Hindlimb muscle (tissue), 1 donor: ENCODE measurements at places on chromosomes 1 and 21.

DNA sequence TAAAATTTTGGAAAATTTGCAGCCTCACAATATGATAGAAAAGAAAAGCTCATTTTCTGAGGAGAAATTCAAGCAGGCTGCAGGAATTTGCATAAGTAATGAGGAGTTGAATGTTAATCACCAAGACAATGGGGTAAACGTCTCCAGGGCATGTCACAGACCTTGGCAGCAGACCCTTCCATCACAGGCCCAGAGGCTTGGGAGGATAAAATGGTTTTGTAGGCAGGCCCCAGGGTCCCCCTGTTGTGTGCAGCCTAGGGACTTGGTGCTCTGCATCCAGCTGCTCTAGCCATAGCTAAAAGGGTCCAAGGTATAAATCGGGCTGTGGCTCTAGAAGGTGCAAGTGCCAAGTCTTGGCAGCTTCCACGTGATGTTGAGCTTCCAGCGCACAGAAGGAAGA is 112.2 kb upstream of the FMN2 start:
- DNase-seq, result no peak

DNA sequence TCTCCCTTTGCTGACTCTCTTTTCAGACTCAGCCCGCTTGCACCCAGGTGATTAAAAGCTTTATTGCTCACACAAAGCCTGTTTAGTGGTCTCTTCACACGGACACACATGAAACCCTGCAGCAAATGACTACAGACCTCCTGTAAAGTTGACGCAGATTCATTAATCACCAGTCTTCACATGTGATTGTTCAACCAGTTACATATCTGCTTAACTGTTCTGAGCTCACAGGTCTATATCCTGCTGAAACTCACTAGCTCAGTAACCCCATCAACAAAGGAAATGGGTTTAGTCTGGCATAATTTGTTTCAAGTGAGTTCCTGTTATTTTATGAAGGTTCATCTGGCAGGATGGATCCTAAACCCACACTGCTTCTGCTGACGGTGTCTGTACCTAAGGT is 68.4 kb upstream of the GJA8 start:
- no peak for DNase-seq

DNA sequence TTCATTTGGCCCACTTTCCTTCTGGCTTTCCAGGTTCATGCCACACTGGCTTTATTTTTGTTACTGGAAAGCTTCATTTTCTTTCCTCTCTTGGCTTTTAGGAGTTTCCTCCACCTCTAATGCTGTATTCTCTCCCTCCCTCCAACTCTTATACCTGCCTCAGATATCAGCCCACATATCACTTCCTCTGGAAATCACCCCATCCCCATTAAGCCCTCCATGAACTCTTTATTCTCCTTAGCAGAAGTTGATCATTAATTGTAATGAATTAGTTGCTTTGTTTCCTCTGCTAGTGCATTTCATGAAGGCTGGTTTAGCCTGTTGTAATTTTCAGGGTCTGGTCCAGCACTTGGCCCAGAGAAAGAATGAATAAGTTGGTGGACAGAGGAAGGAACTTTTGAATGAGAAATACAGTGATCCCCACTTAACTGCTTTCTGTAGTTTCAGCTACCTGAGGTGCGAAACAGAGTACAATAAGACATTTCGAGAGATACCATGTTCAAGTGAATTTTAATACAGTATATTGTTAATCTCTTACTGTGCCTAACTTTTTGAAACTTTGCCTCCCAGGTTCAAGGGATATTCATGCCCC is 1.7 kb downstream of the SOAT1 start:
- DNase-seq, result no peak

DNA sequence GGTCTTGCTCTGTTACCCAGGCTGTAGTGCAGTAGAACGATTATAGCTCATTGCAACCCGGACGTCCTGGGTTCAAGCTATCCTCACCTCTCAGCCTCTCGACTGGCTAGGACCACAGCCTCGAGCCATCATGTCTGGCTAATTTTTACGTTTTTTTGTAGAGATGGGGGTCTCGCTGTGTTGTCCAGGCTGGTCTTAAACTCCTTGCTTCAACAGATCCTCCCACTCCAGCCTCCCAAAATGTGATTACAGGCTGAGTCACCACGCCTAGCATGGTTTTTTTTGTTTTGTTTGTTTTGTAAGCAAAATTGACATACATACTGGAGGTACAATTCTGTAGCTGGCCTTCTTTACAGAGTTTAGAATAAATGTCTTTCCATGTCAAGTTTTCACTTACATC is 994 bp upstream of the LAMTOR5 start:
- DNase-seq, result no peak

DNA sequence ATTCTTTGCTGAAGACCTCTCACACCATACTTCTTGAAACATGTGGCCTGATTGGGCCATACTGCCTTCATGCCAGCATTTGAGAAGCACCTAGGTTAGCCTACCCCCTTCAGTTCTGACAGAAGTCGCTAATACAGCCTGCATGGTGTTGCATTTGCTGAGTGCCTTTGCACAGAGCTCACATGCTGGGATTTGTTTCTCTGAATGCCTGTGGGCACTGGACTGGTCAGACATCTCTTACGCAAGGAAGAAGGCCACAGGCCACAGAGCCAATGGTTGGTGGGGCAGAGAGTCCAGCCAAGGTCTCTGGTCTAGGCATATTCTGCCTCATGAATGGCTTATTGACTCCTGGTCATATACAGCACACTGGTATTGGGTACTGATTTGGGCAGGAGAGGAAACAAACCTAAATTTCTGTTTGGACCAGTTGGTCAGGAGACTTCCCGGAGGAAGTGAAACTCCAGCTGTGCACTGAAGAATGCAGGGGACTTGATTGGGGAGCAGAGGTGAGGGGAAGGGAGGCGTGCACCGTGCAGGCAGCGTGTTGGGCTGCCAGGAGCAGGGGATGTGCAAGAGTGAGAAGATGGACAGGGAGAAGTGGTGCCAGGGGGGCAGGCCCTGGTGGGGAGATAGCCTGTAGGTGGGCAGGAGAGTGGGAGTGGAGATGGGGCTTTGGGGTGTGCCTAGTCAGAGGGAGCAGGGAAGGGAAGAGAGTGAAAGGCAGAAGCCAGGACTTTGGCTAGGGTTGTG is 18.1 kb downstream of the URB2 start:
- DNase-seq, result no peak

DNA sequence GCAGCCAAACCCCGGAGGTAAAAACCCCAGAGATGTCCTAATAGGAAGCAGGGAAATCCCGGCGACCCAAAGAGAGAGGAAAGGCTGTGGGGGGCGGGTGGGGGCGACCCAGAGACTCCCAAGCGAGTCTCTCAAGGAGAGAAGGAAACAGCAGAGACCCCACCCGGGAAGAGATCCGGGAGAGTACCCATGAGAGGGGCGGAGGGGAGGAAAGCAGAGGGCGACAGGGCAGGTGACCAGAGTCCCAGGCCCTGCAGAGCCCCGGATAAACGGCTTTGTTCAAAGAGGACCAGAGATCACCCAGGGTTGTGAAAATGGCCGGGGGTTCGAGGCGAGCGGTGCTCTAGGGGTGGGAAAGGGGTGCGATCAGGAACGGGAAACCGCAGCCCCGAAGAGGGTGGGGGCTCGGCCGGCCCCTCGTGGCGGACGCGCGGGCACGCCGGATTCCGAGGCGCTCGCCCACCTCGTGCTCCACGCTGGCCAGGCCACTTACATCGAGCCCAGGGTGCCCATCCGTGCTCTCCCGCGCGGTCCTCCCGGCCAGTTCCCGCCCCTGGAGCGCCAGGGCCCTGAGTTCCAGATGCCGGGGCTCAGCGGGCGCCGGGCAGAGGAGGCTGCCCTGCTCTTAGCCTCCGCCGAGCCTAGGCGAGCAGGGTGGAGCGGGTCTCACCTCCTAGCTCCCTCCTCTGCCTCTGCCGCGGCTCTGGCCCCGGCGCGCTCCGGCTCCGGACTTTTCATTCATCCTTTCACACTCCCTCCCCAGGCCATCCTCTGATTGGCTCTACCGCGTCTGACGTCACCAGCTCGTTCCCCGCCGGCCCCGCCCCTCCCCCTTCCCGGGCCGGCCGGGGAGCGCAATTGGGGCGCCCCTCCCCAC is 52.3 kb downstream of the RHBG start:
- DNase-seq, result peak; percentile 58

DNA sequence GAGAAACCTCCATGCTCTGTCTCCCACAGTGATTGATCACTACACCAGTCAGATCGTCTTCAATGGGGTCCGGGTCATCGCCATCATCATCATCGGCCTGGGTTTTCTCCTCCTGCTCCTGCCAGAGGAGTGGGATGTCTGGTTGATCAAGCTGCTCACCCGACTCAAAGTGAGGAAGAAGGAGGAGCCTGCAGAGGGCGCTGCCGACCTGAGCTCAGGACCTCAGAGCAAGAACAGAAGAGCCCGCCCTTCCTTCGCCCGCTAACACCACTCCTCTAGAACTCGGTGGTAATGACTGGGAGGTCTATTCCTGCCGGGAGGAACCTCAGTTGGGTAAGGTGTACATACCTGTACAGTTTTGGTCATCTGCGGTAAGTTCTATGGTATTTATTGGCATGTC is 50.3 kb upstream of the COA6 start:
- DNase-seq, result no peak

DNA sequence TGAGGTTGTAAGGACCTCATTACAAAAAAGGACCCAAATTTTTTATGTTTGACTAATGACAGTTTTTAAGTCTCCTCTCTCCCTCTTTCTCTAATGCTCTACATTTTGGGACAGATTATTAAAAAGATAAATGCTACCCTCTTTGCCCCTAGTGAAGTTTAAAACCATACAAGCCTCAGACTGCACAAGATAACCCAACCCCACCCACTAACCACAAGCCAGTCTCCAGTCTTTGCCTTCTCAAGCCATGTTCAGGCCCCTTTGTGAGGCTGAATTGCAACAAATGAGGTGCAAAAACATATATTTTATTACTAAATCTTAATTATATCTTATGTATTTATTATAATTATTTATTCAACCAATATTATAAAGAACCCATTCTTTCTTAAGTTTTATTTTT is 597.2 kb upstream of the BRINP3 start:
- DNase-seq, result no peak

GRCh38 chr1:227729881-227730629 is 5.0 kb downstream of the JMJD4 start:
- no peak for DNase-seq

DNA sequence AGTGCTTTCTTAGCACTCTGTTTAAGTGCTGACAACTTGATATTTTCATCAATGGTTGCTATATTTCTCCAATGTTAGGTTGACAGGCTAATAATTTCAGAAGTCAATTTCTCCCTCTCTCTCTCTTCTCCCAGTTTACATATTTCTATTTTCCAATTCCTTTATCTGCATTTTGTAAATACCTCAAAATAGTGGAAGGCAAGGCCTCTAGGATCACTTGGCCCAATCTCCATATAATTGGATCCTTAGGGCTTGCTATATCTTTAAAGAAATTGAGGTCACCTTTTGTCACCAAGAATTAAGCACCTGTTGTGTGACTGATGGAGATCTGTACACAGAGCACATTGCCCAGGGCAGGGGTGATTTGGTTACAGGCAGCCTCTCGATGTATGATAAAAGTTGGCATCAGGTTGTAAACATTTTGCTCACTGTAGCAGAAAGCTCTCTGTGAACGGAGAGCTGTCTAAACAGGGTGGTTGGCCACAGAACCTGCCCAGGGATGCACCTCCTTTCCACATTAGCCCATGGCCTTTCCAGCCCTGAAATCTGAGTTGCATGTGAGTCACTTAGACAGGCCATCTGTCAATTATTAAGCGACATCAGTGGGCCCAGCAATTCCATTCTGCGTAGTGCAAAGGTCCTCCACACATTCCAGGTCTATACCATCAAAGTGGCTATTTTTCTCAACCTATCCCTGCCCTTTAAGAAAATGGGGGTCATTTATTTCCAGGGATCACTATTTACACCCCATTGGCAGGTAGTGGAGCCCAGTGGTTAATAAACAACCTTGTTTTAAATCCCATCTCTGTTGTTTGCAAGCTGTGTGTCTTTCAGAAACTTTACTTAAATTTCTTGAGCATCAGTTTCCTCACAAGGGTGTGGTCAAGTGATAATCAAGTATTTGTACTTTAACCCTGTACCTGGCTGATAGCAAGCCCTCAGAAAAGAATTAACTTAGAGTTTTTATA is 29.1 kb upstream of the IRF2BP2 start:
- DNase-seq, result no peak

GRCh38 chr1:155316922-155317321 is 3.8 kb upstream of the RUSC1 start:
- DNase-seq, result no peak

GRCh38 chr1:88678405-88678804 is 5.7 kb upstream of the PKN2 start:
- DNase-seq, result no peak

DNA sequence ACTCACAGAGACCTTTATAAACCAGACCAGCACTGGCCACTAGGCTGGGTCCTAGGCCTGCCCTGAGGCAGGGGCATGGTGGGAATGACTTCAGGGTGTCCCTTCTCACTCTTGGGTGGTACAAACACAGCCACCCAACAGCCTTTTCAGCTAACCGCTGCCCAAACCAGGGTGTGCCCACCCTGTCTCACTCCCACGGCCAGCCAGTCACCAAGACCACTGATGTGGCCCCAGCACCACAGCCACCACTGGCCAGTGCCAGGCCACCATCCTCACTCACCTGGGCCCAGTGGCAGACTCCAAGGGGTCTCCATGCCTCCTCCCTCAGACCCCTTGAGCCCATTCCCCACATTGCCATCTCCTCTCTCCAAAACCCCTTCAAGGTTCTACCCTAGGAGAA is 27.8 kb downstream of the TAS1R2 start:
- DNase-seq, result no peak

- peak; percentile 6 for DNase-seq
These were observed 12.8 kb upstream of the IFI44L start for GRCh38 chr1:78607334-78607927.

GRCh38 chr1:25703041-25703440 is 86.5 kb downstream of the MAN1C1 start:
- DNase-seq, result no peak

DNA sequence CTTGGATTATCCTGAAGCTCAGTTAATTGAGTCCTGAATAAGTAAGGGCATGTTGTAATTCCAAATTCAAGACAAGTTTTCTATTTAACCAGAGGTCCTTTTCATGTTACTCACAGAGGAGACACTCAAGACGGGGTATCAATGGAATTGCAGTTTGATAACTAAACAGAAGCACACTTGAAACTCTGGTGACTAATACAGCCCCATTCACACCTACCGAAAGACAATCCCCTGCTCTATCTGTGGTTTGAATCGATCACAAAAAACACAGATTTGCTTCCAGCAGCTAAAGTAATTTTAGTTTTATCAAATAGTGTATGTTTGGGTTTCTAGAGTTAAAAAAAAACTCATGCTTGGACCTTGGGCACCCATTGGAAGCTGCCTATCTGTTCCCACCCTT is 60.4 kb downstream of the TEX35 start:
- no peak for DNase-seq

GRCh38 chr1:61680500-61680899 is 44.4 kb downstream of the TM2D1 start:
- no peak for DNase-seq

- no peak for DNase-seq
These were observed 67.5 kb upstream of the CD34 start for GRCh38 chr1:207978441-207978840.

- no peak for DNase-seq
These were observed 307.3 kb downstream of the PTPRU start for GRCh38 chr1:29543586-29543985.

- DNase-seq, result no peak
These were observed 118.8 kb upstream of the TMPRSS15 start for GRCh38 chr21:18522181-18522972.

- DNase-seq, result no peak
These were observed 50.1 kb upstream of the ERRFI1 start for GRCh38 chr1:8076176-8076575.
